ENCODE measurements at places on chromosomes 1 and 21.

DNA sequence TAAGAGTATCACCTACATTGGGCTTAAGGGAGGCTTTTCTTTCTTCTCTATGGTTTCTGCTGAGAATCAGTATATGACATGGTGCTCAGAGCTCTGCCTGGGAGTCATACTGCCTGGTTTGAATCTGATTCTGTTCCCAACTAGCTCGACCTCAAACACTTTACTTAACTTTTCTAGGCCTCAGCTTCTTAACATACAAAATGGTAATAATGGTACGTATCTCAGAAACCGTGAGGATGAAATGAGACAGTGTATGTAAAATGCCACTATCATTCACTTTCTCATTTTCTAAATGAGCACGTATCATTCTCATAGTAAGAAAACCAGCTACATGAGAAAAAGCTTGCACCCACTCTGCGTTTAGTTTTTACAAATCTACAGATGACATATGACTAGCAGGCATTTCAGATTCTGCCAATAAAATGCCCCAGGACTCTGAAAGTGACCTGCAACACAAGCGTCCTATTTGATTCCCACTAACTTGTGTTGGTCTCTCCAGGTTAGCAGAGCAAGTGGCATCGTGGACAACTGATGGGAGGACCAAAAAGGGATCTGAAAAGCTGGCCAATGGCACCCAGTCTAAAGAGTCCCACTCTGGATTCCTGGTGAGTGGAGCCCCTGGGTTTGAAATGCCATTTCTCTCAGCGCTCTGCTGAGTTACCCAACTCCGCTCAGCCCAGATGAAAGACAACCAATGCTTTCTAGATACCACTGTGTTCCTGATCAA lies 6.1 kb downstream of the CTNNBIP1 start:
- DNase-seq, result no peak

GRCh38 chr1:74470936-74471335 lies 41.5 kb downstream of the LRRC53 start:
- no peak for DNase-seq

DNA sequence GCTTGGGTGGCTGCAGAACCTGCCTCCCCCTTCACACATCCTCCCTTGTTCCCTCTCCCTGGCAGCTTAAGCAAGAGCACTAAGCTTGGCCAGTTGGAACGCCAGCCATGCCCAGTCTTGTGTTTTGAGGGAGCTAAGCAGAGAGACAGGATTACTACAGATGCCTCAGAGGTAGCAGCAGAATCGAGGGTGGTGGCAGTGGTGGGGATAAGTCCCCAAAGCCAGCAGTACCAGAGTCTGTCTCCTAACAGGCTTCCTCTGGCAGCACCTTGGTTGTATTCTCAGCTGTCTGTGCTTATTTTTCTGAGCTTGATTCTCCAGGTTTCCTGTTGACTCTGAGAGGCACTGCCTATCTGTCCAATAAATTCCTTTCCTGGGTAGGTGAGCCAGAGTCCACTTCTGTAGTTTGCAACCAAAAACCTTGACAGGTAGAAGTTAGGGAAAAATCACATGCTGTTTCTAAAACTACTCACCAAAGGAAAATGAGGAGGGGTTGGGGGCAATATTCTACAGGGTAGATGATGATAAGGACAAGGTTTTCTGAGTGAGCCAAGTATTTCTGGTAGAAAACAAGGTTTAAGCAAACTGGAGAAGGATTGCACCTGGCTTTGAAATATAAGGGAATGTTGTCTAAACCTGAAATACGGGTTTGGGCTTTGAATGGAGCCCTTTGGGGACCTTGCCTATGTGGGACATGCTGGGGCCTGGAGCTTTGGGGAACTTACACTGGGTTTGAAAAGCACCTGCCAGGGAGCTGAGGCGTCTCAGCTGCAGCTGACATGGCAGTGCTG lies 100.8 kb downstream of the PBX1 start:
- DNase-seq, result no peak

DNA sequence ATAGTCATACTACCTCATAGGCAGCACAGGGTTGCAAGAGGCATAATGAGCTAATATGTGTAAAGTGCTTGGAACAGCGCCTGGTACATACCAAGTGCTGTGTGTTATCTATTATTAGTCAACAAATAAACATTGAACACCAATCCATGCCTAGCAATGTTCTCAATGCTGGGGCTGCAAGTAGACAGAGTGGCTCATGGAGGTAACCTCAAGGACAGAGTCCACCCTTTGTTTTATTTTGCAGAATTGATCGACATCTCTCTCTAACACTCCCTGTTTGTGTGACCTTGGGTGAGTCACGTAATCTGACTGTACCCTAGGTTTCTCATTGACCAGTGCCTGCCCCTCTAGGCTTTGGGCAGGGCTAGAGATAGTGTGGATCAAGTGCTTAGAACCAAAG lies 164.0 kb upstream of the KLHDC7A start:
- no peak for DNase-seq

Data from natural killer cell (primary cell).